NCI-H1105 treated with DMSO at 0.1 percent for 48 hours (cell line): ENCODE measurements at places on chromosomes 6 and 20.

- DNase-seq, result no peak
Measured at GRCh38 chr6:165872311-165872710, 209.3 kb upstream of the PDE10A start.

- no peak for DNase-seq
Measured at GRCh38 chr20:55053389-55053788, 578.0 kb downstream of the DOK5 start.

DNA sequence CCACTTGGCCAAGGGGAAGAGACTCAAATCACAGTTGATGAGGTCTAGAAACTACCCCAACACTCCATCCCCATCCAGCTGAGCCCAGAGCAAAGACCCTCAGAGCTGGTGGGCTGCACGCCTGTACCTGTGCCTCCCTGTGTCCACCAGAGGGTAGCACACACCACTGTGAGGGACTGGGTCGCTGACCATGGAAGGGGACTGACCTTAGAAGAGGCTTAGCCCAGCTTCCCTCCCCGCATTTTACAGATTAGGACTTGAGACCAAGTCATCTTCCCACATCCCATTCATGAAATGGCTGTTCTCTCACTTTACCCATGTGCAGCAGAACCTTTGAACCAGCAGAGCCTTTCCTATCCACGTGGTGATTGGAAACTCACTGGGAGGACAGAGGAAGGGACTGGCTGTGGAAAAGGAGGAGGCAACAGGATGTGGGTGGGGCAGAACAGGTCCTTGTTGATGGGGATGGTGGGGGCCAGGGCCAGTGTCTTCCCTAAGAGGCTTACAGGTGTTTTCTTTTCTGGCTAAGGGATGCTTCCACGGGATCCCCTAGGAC, 44.3 kb downstream of the CPXM1 start:
- DNase-seq, result no peak

GRCh38 chr20:22890594-22891300, 144.4 kb upstream of the SSTR4 start:
- DNase-seq, result no peak

GRCh38 chr6:12748815-12749521, 32.4 kb downstream of the PHACTR1 start:
- peak; percentile 91 for DNase-seq

GRCh38 chr20:10863337-10864060, 189.7 kb upstream of the JAG1 start:
- DNase-seq, result no peak

DNA sequence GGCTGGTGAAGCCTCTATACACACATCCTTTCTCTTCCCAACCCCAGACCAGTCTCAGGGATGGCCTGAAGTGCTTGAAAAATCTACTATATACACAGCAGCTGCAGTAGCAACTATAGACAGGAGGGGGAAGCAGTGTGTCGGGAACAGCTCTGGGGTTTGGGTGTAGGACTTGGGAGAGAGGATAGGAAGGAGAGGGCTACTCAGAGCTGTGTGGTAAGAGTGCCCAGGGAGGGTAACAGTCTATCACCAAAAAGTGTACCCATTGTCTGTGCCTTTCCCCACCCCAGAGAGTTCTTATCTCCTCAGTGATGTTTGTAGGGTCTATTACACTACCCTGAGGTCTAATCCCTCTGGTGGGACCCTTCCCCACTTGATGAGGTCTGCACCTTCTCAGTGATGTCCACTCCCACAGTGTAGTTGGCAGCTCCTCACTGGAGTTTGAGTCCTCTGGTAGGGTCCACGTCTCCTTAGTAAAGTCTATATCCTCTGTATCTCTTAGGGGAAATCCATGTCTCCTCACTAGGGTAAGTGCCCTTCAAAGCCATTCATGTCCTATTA, 1.5 kb upstream of the GGT7 start:
- DNase-seq, result peak; percentile 63
